NCI-H1930 (cell line): ENCODE measurements at places on chromosomes 11 and 22.

GRCh38 chr11:47586098-47586855, at the start of gene FAM180B:
Gene FAM180B (plus strand): TSS chr11:47586678. CDS start chr11:47586769, 91 bp downstream.
- no peak for DNase-seq

GRCh38 chr22:25085930-25086901, 113.4 kb upstream of the CRYBB3 start:
- no peak for DNase-seq

DNA sequence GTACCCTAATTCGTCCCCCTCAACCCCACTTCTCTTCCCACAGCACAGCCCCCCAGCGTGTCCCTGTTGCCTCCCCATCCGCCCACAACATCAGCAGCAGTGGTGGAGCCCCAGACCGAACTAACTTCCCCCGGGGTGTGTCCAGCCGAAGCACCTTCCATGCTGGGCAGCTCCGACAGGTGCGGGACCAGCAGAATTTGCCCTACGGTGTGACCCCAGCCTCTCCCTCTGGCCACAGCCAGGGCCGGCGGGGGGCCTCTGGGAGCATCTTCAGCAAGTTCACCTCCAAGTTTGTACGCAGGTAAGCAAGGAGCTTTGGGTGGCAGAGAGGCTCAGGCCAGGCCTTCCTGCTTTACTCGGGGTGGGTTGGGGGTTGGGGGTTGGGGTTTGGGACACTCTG, 12.2 kb downstream of the RCOR2 start:
- no peak for DNase-seq

DNA sequence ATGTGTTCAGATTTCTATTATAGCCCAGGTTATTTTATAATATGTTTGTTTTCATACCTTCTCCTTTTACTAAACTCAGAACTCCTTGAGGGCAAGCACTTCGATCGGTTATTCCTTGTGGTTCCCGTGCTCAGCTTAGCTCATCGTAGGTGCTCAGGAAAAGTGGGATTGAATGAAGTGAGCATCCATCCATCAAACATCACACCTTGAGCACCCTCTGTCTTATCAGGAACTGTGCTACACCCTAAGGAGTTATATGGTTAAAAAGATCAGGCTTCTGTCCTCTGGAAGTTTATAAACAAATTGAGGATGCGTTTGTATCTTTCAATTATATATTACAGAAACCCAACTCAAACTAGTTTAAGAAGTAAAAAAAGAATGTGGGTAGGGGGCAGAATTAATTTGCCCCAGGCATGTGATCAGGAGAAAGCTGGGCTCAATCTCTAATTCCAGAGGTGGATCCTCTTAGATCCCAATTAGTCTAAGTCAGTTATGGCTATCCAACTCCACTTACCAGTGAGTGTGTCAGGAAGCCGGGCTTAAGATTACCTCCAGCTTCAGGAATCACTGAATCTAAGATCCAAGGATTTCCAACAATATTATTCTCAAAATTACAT, 59.9 kb upstream of the RRAS2 start:
- no peak for DNase-seq

DNA sequence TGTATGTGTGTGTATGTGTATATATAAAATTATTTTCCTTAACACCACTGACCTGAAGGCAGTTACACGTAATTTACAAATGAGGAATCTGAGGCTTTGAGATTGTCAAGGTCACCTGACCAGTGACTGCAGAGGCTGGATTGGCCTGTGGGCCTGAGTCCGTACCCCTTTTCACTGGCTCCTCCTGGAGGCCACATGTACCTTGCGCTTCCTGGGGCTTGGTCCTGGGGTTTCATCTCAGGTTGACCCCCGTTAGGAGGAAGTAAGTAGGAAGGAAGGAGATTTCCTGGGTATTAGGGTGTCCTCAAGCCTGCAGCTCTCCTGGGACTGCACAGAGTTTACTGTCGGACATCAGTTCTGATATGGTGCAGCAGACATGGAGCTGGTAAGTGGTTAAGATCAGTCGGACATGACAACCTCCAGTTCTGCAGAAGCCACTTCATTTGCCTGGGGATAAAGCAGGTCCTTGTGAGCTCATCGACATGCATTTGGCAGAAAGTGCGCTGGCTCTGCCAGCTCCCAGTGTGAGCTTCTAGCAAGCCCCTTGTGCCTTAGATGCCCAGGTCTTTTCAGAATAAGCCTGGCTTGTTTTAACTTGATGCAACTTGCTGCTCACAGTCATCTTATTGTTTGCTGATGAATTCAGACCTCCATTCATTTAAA, 36.6 kb downstream of the ST3GAL4 start:
- DNase-seq: no peak

DNA sequence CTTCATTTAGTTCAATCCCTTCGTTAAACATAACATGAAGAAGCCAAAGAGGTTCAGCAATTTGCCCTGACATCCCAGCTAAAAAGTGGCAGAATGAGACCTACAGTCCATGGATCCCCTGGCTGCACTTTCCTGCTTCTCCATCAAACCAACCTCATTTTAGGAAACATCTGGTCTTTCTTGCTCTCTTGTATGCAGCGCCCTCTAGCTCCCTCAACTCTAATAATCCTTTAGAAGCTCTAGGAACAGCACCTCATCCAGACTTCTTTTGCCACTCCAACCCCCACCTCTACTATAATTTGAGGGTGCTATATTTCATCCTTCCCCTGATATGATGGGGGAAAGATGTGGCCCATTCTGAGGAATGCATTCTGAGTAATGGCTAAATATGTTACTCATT, 7.4 kb downstream of the CNTF start:
- DNase-seq: no peak

GRCh38 chr11:132349811-132350733, 979.7 kb downstream of the NTM start:
- no peak for DNase-seq

DNA sequence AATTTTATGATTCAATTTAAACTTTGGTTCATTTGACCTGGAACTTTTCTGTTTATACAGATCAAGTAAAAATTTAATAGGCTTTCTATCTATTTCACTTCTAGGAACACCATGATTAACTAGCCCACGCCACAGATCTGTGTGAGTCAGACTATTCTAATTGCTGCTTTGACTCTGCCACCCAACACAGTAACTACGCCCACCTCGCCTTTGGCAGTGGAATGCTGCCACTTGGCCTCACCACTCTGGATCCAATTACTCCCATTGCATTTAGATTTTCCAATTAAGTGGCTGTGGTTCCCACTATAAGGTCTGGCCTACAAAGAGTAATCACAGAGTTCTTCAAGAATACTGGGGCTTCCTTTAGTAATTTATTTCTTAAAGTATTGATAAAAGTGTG, 46.6 kb upstream of the LIN7C start:
- no peak for DNase-seq

GRCh38 chr22:25085156-25085555, 114.5 kb upstream of the CRYBB3 start:
- DNase-seq: no peak

DNA sequence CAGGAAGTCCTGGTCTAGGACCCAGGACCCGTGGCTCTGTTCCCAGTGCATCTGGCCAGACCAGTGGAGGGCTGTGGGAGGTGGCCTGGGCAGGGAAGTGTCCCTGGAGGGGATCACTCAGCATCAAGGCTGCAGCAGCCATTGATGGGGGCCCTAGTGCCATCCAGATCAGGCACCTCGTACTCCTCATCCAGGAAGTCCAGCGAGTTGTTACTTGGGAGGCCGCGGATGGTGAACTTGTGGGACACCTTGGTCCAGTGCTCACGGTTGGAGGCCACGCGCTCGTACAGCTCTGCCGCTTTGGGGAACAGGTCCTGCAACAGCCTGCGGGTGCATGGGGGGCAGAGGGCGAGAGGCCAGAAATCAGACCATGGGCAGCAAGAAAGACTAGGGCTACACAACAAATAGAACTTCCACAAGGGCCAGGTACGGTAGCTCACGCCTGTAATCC, 96.9 kb downstream of the PDE2A start:
- no peak for DNase-seq

DNA sequence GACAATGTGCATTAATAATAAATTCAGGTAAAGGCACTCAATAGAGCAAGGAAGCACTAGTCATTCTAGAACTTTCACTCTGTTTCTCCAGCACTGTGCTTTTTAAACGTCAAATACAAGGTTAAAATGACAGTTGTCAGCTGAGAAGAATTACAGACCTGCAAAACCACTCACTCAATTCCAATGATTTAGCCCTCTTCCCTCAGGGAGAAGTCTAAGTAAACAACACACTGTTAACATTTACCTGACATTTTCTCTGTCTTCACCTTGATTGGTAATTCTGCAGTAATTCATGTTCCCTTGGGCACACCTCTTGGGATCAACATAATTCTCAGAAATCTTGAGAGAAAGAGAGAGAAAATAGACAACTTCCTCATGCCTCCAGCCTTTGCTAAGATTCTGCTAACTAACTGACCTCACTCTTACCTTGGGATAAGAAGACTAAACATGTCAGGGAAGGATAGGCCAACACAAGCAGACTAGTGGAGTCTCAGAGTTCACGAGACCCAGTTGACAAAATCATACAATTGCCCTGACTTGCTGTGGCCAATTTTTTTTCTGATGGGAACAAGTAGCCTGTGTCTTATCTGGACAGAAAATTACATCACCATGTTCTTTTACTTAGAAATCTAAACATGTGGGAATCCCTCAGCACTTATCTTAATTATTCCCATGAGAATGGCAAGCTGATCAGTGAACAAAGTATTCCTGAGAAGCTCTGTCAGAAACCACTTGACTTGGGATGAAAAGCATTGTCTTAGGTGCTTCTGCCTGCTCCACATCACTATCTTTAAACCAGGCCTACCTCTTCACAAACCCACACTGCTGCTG, 516.8 kb upstream of the FAT3 start:
- no peak for DNase-seq

GRCh38 chr11:12003336-12003735, 5.1 kb downstream of the DKK3 start:
- DNase-seq: no peak

DNA sequence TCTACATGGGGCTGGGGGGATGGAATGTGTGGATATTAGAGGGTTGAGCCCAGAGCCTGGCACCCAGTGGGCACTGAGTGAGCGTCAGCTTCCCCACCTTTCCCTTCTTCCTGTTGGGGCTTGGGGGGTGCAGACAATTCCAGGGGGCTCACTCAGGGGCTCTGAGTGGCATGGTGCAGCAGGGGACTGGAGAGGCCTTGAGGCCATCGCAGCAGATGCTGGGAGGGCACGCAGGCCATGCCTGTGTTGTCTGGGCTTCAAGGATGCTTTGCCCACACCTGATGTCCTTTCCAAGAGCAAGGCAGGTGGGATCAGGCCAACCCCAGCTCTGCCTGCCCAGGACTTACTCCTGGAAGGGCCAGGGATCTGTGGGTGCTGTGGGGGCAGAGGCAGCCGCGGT, 11.2 kb upstream of the TTLL12 start:
- DNase-seq: no peak

- no peak for DNase-seq
Measured at GRCh38 chr11:135073381-135073780, 661.3 kb upstream of the B3GAT1 start.

DNA sequence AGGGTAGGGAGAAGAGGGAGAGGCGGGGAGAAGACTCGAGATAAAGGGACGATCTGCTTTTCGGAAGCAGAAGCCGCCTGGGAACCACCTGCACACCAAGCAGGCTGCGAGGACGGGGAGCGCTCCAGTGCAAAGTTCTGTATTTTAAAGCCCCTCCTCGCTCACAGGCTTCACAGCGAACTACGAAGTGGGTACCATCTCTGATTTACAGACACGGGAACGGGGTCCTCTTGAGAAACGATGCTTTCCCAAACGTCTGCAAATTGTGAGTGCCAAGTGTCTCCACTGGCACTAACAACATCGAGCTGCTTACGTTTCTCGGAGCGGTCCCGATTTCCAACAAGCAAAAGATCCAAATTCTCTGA, 700 bp upstream of the STX3 start:
- DNase-seq: no peak

DNA sequence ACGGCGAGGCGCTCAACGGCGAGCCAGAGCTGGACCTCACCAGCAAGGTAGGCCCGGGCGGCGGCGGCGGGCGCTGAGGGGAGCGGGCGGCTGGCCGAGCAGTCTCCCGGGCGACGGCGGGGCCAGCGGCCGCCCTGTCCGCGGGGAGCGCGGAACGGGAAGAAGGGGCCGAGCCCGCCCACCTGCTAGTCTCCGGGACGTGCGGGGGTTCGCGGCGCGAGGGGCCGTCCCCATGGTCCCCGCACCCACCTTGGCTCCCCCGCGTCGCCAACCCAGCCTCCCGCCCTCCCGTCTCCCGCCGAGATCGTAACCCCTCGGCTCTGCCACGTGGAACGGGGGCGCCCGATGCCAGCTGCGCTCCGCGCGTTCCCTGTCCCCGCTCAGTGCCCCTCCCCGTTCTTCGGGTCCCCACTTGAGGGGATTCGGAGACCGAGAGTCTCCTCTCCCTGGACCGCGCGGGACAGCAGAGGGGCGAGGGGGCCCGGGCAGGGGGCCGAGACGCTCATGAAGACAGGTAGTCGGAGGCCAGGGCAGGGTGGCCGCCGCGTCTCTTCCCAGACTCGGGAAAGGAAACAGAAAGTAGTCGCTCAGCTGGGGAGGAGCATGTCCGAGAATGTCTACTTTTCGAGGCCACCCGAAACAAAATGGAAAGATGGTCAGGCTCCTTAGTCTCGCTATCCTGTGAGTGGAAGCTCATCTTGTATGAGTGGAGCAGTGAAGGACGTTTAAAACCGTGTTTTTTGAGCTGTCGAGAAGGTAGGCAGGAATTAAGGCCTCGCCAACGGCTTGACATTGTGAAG, 557 bp downstream of the GTPBP1 start:
- no peak for DNase-seq

GRCh38 chr11:36703055-36703404, 105.0 kb upstream of the RAG2 start:
- DNase-seq: no peak

- no peak for DNase-seq
Measured at GRCh38 chr11:64331569-64332371, 8.2 kb upstream of the CCDC88B start.

DNA sequence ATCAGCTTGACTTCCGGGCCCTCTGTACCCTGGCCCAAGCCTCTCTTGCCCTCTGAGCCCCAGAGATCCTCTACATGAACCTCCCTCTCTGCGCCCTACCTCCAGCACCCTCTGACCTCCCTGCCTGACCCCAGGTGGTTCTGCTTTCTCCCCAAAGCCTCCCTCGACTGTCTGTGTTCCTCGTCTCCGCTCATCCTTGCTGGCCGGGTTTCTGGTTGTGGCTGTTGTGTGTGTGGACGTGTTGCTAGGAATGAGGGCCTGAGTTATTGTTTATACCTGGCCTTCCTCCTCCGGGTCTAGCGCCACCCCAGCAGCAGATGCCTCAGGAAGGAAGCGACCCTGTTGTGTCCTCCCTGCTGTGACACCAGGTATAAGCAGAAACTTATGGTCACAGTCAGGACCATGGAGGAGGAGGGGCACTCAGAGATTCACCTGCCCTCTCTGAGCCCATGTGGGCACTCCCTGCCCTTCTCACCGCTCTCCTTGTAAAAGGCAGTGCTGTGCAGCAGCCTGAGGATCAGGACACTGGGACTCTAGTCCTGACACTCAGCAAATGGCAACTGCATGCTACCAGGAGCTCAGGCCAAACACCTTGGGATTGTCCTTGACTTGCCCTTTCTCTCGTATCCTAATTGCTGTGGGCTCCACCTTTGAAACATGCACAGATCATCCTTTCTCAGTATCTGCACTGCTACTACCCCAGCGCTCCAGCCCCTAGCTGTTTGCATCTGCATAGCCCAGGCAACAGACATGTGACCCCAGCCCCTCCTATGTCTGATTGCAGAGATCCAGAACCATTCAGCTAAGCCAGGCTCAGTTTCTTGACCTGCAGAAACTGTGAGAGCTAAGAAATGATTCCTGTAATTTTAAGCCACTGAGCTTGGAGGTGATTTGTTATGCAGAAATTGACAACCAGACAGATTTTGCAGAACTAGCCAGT, 140.1 kb downstream of the ST3GAL4 start:
- no peak for DNase-seq
